ENCODE measurements at places on chromosomes 7 and 10.
A peak's percentile ranks its signal among the peaks of the same experiment; 100 is the strongest.

- peak; percentile 91 for DNase-seq
Observed at GRCh38 chr7:149873074-149873969, at the start of gene ATP6V0E2. Gene ATP6V0E2 (plus strand): TSS chr7:149873969. CDS start chr7:149874066, 97 bp downstream.

DNA sequence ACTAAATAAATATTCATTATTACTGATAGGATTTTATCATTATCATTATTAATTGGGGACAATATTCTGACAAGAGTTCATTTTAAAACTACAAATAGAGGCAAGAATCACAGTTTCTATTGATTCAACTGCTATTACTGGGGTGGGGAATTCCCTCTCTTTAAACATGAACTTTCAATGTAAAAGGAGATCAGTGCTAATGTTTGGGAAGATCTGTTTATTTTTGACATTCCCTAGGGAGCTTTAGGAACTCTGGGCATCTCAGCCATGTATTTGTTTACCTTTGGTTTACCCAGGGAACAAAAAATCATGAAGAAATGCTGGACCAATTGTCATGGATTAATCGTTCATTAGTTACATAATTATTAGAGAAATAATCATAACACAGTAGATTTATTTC, 443.2 kb upstream of the AKR1E2 start:
- DNase-seq: no peak

DNA sequence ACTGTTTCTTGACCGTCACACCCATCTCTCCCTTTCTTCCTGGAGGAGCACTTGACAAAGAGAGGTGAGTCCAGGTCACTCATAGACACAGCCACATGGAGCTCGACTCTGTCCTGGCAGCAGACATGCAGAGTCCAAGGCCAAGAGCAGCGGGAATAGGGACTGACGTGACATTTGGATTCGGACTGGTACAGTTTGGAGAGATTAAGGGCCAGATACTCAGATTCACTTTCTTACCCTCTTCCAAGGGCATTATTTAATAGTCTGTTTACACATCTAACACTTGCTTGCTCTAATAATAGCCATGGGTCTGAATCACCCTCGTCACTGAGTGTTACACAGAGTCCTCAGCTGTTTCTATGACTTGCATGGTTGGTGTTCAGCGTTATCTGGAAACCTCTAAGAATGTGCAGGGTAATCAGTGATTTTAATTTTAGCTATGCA, 39.2 kb upstream of the OTUD1 start:
- peak; percentile 94 for DNase-seq

DNA sequence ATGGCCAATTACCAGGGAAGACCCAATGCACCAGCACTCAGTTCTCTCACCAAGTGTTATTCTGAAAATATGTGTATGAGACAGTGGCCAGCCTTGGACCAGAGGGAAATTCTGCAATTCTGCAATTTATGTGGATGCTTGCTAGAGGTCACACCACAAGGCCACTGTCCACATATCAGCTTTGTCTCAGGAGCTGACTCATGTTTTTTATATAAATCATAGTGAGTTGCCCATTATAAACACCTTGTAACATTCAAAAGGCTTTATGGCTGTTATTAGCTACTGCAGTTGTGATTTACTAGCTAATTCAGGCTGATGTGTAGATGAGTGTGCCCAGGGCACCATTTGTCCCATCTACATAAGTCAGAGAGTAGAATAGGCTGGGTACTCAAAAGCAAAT, 649.0 kb downstream of the LRMDA start:
- DNase-seq: peak; percentile 78

GRCh38 chr7:88546808-88547207, 212.7 kb upstream of the ZNF804B start:
- DNase-seq: peak; percentile 1

- DNase-seq: no peak
Observed at GRCh38 chr7:2928613-2929311, 84.7 kb upstream of the GNA12 start.

DNA sequence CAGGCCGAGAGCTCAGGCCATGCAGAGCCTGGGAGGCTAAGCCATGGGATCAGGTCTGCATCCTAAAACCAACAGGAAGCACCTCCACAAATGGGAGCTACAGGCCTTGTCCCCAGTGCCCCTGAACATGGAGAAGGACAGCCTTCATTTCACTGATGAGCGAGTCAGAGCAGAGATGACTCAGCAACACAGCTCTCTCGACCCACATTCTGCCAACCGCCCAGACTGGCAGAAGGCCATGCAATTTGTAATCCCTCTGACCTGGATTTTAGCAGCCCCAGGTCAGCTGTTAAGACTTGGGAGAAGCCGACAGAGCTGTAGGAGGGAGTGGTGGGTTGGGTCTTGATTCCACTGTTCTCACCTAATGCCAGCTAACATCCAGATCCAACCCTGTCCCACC, 25.5 kb downstream of the VOPP1 start:
- peak; percentile 91 for DNase-seq

Data from EL (cell line).